Kidney epithelial cell (primary cell): ENCODE measurements at places on chromosomes 7 and 10. TPM values are rescaled to one million over a fixed set of nuclear protein-coding genes. Genes with fewer than 3 reads are reported as not detected.

SVIL gene
- 67.0 and 72.1 TPM in 2 replicates for total RNA-seq

LIPM gene
- total RNA-seq, result not detected in 2 replicates

ARHGEF35 gene
- 9.0 and 11.5 TPM in 2 replicates for total RNA-seq

VWDE gene
- 1.4 and 3.3 TPM in 2 replicates for total RNA-seq

STEAP4 gene
- total RNA-seq, result 1.7 and 2.3 TPM in 2 replicates

CTAGE8 gene
- total RNA-seq, result 1.6 and 1.9 TPM in 2 replicates

MRPS16 gene
- 70.5 and 71.9 TPM in 2 replicates for total RNA-seq

AGR3 gene
- not detected in 2 replicates for total RNA-seq

ATRNL1 gene
- total RNA-seq, result 5.1 and 11.4 TPM in 2 replicates

CTAGE4 gene
- 4.2 and 4.3 TPM in 2 replicates for total RNA-seq

NKX1-2 gene
- not detected in 2 replicates for total RNA-seq

FAM131B gene
- total RNA-seq, result 1.0 and 1.3 TPM in 2 replicates

GIMAP1 gene
- not detected in 2 replicates for total RNA-seq

OR2A12 gene
- total RNA-seq, result not detected in 2 replicates

ECHDC3 gene
- 31.6 and 35.1 TPM in 2 replicates for total RNA-seq

KCNMA1 gene
- 18.9 and 23.6 TPM in 2 replicates for total RNA-seq

PPP1R9A gene
- 13.3 and 19.9 TPM in 2 replicates for total RNA-seq

PLEKHS1 gene
- total RNA-seq, result not detected in 2 replicates
